ENCODE measurements at places on chromosomes 2 and 18.

DNA sequence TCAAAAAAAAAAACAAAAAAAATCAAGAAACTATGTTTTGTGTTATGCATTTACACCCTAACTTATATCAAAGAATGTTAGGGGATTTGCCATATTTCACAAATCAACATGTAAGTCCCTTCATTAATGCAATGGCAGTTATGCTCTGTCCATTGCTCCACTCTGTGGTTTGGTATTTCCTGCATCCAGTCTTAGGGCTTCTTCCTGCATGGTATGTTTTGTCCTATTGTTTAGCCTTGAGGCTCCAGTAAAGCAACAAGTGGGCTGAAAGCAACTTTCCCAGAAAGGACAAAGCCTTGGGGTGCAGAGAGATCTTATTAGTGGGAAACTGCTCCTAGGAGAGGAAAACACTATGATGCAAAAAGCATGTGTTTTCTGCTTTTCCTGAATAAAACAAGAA, 474.1 kb downstream of the IRS1 start:
- no peak for DNase-seq

DNA sequence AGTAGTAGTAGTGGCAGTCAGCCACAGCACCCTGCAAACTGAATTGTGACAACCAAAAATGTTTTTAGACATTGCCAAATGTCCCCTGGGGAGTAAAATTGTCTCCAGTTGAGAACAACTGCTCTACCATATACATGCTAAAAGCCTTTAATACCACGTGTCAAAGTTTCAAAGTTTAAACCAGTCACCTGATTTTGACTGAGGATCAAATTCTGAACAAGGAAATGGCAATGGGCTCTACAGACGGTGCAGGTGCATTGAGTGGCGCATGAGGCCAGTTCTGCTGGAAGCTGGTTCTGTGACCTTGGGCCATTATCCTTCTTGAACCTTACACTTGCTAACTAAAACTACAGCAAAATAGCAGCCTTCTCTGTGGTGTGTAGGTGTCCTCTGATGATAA, 85.0 kb downstream of the LIPG start:
- no peak for DNase-seq

GRCh38 chr2:238280083-238280825, 8.2 kb downstream of the PER2 start:
- DNase-seq = no peak

GRCh38 chr2:236740506-236740905, 170.9 kb downstream of the ACKR3 start:
- no peak for DNase-seq

DNA sequence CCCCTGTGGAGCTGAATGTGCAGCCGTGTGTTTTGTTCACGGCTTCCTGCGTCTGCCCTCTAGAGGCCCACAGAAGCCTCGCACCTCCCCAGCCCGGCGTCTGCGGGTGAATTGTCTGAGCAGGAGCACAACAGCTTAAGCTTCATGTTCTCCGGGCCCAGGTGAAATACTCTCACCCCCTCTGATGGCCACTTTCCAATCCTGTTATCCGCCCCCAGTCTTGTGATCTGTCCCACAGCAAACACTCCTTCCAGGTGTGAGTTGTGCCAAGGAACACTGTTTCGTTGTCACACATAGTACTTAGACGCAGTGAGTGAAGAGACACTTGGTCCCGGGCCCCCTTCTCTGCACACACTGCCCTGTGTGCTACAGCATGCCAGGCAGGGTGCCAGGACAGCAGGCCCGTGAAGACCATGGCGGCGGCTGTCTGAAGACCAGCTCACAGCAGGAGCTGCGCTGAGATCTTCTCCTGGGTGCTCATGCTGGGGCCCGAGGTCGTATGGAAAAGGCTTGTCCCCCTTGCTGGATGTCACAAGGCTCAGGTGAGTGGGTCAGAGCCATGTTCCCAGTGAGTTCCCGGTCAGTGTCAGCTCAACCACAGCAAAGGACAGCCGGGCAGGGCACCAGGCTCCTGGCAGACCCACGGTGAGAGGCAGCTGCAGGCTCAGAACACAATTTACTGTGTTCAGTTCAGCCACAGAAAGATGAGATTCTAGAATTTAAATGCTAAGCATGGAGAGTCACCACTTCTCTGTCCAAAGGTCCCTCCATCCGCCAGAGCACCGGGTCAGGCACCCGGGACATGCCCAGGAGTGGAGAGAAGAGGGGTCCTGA, 6.8 kb upstream of the PXDN start:
- no peak for DNase-seq

DNA sequence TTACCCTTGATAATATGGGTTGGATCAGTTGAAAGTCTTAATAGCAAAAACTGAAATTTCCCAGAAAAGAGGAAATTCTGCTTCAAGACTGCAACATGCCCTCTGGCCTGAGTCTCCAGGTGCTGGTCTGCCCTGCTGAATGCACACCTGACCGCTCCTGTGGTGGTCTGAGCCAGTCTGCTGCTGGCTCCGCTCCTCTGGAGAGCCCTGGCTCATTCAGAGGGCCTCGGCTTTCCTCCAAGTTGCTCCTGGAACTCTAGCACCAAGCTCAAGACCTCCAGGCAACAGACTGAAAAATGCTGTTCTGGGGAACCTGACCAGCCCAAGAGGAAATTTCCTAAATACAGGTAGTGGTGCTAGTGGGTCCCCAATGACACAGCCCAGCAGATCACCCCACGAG, 64.8 kb downstream of the DIPK1C start:
- no peak for DNase-seq

DNA sequence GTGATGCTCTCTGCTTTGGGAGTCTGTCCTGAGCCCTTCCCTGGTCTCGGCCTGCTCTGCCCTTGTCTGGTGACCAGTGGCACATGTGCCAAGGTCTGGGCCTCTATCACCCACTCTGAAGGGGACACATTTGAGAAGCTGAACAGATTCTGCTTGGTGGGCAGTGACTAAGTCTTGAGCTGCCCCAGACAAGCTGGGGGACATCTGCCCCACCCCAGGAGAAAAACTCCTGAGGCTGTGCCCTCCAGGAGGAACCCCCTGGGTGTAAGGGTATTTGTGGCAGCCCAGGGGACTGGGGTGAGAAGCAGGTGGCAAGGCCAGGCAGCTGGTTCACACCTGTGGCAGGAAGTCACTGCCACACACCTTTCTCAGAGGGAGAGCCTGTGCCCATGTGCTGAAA, 342.1 kb downstream of the DYSF start:
- DNase-seq = no peak

DNA sequence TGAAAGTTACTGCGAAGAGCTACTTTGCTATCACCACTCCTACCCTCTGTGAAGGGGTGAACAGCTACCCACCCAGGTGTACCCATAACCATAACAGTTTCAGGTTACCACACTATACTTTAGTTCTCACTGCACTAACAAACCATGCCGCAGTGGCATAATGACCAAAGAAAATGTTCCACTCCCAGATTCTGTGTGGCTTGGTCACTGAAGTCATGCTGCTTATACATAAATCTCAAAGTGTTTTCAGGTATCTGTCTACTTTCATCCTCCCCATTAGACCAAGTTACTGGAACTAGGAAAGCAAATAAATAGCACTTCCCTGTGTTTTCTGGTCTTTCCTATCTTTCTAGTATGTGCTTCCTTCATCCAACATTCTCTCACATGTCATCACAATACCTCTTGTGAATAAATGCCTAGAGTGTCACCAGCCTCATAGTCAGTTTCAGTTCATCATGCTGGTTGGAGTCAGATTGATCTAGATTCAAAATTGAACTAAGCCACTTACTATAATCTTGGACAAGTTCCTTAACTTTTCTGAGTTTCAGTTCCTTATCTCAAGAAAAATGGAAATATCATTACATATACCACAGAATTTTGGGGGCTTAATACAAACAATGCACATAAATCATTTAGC, 293.6 kb downstream of the FSIP2 start:
- DNase-seq = no peak

GRCh38 chr2:205405752-205406151, 276.5 kb upstream of the NRP2 start:
- no peak for DNase-seq

DNA sequence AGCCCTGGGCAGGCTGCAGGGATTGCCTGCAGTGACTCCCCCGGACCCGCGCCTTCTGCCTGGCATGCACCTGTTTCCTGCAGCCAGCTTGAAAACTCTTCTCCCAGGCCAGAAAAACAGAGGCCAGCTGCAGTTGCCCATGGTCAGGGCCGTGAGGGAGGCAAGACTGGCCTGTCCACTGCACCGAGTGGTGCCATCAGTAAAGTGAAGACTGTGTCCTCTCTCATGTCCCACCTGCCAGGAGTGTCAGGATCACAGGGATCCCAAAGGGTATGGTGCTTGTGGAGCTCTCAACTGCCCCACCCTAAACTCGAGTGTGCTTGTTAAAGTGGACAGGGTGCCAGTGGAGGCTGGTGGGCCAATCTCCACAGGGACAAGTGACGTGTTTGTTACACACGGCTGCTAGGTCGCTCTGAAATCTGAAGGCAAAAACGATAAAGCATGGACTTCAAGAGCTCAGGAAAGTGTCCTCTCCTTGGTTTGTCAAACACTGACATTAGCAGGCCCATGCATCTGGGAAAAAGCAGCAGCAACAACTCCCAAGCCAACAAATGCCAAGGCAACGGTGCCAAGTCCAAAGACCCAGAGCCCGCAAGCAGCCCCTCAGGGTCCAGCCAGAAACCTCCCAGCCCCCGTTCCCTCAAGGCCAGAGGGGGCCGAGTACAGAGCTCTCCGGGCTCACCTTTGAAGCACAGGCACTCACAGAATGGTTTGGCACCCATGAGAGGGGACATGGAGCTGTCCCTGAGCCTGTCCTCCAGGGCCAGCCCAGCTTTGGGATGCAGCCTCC, 213.2 kb downstream of the HDAC4 start:
- DNase-seq = no peak

DNA sequence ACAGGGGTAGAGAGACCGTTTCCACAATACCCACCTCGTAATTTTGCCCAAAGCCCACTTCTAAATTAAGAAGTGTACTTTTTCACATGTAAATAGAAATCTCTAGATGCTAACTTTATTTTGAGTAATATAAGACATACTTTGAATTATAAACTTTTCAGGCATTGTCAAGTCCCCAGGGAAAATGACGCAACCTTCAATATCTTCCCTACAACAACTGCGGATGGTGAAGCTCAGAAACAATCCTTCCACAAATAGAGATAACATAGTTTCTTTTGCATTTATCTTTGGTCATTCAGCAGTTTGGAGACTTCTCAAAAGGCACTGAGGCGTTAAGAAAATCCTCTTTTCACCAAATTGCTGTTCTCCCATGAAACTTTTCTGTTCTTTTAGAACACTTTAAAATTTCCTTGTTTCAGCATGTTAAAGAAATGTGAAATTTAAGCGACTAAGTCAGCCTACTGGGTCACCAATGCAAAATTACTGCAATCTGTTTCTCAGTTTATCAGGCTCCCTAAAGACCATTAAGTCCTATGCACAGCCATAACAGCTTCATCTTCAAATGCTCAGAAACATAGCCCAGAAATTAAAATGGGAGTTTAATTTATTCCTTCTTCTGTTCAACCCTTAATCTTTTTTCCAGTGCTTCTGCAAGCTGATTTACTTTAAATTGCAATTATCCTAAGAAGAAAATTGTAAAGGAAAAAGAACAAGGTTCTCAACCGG, 118.3 kb upstream of the DNAJC10 start:
- no peak for DNase-seq

GRCh38 chr2:77552956-77553355, 30.8 kb upstream of the LRRTM4 start:
- DNase-seq = no peak

DNA sequence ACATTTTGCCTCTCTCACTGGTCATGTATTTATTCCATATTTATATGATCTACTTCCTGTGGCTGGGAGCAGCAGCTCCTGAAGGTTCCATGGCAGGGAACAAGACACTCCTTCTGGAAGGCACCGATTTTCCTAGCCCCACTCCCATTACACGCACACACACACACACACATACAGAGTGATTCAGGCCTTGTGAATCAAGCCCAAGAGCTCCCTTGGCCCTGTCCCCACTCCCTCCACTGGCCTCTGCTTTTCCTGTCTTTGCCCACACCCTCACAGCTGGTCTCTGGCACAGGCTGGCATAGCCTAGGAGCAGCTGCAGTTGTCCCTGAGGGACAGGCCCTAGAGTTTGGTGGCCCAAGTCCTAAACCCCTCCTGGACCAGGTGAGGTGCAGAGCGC, 201.7 kb downstream of the NAPG start:
- no peak for DNase-seq

DNA sequence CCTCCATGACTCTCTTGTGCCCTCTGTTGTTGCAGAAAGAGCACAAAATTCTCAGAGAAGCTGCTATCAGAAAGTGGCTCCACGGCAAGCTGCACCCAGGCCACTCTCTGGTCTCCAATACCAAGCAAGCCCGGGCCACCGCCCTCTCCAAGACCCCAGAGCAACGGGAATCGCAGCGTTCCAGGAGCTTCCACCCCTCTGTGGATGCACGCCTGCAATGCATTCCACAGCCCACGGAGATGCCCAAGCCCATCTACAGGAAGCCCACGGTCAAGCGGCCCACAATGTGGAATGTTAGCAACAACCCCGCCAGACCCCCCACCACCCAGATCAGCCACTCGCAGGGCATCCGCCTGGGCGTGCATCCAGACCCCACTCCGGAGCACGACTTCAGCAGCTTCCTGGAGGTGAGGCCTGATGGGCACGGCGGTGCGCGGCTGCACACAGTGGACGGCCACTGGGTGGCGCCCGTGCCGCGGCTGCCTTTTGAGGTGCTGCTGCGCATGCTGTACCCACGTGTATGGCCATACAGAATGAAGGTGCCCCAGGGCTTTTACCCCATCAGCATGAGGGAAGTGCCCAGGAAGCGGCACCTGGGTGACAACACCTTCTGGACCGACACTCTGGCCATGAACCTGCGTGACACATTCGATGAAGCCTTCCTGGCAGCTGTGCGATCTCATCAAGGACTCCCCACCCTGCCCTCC, 6.3 kb downstream of the ANKRD53 start:
- no peak for DNase-seq

DNA sequence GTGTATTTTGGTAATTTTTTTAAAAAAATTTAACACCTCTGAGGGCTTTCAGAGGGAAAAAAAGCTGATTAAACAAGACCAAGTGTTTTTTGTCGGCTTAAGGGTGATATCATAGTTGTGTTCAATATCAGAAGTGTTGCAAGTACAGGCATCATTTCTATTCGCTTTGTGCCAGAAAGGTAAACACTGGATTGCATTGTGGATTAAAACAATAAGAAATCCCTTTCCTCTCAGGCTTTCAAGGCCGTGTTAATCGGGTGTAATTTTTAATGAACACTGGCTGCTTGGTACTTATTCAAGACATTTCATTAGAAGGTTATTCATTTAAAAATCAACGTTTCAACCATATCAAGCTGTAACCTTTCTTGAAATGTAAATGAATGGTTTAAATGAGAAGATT, 18.3 kb downstream of the FIGN start:
- no peak for DNase-seq

GRCh38 chr2:199870581-199870980, 19.6 kb upstream of the FTCDNL1 start:
- no peak for DNase-seq

Measured in SW 1271 (cell line).